Stimulated activated CD4-positive, alpha-beta T cell treated with anti-CD3 and anti-CD28 coated beads, Interleukin-12 subunit alpha, Interleukin-12 subunit beta, amount 100 ng/mL, for 24 hours (primary cell): ENCODE measurements at places on chromosomes 4 and X.

DNA sequence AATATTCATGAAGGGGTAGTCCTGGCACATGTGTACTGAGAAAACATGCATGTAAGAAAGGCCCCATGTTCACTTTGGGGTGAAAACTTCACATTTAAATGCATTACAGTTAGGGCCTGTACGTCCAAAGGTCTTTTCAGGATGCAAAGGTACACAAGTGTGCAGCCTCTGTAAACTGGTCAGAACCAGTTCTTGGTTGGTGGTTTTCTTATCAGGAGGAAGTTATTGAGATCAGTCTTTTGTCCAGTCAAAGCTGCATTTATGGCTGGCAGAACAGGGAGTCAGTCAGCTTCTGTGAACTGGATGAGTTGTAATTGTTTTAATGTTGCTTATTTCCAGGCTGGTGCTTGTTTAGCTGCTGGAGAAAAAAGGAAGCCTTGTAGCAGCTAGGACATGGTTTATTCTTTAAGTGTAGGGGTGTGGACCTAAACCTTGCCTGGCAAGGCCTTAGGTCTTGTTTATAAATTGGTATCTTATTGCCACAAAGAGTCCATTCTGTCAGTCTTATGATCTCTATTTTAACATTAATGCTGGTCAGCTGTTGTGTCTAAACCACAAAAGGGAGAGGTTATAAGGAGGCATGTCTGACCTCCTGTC lies 1906.6 kb upstream of the TENM3 start:
- DNase-seq: no peak

DNA sequence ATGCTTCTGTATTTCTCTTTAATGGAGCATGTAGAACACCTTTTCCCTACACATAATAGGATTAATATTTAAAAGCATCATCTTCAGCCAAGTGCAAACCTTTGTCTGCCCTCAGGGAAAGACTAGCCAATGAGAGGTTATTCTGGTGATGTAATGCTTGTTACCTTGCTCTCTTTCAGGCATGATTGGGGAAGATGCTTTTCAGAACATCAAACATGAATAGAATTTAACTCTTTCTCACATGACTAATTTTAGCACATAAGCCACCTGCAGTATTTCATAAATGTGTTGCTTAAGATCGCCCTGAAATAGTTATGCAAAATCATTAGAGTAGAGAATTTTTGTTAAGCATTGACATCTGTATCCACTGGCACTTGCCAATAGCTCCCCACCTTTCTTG lies 10.7 kb upstream of the EPGN start:
- DNase-seq: no peak

DNA sequence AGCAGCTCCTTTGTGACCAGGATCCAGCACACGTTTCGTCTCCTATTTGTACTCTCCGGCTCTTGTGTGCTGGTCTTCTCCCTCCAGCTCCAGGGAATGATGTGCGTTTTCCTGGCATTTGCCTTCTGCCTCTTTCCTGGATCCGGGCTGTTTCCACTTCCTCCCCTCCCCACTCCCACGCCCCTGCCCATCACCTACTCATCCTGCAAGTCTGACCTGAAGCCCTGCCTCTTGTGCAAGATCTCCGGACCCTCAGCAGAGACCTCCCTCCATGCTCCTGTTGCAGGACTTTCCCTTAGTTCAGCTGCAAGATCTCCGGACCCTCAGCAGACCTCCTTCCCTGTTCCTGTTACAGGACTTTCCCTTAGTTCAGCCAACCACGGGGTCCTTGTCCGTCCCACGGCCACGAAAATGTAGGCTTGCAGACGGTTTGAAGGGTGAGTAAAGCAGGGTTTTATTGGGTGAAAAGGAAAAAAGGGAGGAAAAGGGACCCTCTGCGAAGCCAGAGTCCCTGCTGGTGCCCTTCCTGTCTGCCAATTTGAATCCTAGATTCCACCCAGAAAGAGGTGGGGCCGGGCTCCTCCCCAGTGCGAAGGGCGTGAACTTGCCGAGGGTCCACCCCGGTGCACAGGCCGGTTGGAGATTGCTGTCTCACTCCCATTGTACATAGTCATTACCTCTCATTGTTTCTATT lies 74.4 kb upstream of the IRF2 start:
- no peak for DNase-seq

- no peak for DNase-seq
These were observed 5.1 kb downstream of the AFF1 start for GRCh38 chr4:86939729-86940575.

- no peak for DNase-seq
These were observed 50.9 kb downstream of the MED28 start for GRCh38 chr4:17665346-17665745.

DNA sequence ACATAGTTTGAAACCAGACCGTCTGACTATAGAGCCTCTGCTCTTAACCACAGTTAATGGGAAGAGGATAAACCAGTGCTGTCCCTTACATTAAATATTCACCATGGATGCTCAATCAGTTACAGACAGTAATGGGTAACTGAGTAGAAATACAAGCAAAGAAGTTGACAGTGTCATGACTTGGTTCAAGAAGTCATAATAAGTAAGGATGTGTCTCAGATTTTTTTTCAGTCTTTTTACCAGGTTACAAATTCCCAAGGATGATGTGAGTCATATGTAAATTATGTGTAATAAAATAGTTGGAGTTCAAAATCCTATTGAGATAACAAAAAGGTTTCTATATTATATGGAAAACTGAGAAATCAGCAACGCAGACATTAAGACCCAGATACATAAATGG lies 31.1 kb downstream of the ZCCHC4 start:
- no peak for DNase-seq

DNA sequence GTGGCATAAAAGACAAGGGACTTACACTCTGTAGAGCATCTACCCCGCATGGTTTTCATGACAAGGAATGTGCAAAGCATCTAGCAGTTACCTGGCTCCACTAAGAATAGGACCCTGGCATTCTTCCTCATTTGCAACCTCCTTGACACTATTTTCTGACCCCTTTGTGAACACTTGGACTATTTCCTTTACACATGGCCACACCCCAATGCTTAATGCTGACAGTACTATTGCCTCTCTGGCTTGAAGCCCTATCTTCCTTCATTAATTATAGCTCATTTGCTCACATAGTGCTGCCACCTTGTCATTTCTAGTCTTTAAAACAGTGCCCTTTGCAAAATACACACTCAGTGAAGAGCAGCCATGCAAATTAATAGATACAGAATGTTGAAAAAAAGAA lies 226.3 kb upstream of the VCX3A start:
- DNase-seq: no peak

DNA sequence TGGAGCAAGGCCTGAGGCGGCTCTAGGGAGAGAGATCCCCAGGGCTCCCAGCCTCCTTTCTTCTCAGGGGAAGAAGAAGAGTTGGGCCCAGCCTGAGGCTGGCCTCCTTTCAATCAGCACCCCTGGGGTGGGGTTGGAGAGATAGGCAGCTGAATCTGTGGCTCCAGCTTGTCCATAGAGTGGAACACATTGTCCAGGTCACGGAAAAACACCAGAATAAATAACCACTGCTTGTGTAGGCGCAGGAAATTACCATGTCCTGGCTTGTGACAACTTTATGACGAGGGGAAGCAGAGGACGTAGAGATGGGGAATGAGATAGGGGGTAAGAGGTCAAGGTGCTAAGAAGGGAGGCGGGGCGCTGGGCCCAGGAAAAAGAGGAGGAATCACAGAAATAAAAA lies 80.8 kb upstream of the EFNB1 start:
- DNase-seq: no peak

- no peak for DNase-seq
These were observed 2.4 kb downstream of the KCTD8 start for GRCh38 chr4:44446191-44446590.

DNA sequence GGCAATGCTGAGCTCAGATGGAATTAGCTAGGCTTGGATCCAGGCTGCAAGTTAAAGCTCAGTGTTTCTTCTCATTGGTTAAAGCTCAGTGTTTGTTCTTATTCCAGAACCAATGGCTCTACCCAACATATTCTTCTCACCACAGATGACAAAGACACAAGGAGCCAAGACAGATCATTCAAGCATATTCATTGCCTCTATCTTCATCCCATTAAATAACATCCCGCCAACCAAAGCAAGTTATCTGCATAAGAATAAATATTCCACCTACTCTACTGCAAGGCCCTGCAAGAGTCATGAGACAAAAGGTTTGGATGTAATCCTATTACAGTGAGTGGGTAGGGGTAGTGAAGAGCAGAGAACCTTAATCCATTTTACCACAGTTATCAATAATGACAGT lies 766.5 kb downstream of the C4orf33 start:
- no peak for DNase-seq

DNA sequence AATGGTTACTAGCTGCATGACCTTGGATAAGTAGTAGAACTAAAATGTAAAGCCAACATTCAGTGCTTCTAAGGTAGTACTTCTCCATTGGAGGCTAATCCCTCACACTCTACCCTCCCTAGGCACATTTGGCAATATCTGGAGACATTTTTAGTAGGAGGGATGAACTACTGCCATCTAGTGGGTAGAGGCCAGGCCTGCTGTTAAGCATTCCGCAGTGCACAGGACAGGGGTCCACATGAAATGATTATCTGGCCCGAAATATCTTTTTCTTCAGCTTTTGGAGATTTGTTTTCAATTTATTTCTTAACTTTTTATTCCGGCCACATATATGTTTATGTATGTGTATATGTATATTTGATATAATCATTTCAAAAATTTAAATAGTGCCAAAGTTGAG lies 36.0 kb upstream of the SPANXC start:
- no peak for DNase-seq

DNA sequence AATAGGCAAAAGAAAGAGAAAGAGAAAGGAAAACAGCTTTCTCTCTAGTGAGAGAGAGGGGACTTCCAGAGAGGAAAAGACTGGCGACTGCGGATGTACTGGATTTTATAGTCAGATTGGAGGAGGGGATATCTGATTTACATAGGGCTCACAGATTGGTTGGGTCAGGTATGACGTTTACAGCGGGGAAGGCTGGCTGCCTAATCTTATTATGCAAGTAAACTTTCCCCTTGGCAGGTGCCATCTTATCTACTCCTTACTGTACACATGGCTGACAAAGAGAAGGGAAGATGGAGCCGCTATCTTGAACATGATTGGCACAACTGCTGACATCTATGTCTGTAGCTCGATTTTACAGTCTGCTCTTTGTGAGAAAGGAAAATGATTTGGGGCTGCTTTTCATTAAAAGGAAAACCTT lies 25.4 kb downstream of the RBPJ start:
- no peak for DNase-seq

DNA sequence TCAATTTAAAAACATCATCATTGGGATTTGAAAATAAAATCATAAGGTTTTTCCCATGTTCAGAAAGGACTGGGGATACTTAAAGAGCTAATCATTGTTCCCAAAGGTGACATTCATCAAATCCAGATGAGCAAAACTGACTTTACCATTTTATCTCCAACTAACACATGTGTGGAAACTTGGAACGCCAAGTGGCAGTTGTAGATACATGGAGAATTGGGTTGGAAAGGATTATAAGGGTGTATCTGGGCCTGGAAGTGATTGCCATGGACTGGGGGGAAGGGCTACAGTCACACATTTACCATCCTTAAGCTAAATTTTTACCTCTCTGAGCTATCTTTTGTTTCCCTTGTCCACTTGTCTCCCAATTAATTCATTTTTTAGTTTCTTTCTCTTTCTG lies 203.4 kb downstream of the SLC39A8 start:
- no peak for DNase-seq

DNA sequence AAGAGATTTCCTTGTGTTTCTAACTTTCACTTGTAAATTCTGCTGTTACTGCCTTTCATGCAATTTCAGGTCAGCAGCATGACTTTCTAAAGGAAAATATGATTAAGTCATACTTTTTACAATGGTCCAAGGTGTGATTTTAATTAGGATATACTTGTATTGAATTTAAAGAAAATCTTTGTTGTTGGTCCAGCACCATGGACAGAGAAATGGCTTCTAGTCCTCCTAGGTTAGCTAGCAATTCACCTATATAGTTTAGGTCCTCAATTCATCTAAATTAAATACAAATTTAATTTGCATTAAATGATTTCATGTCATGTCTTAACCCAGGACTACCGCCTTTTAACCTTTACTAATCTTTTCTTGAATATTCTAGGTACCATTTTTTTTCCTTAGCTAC lies 304.9 kb upstream of the RPS6KA3 start:
- DNase-seq: no peak

GRCh38 chrX:78237127-78237526 lies 90.3 kb downstream of the CYSLTR1 start:
- no peak for DNase-seq

- DNase-seq: no peak
These were observed 94.8 kb upstream of the SMIM10 start for GRCh38 chrX:134895805-134896581.

GRCh38 chrX:131792789-131793462 lies 230.2 kb upstream of the STK26 start:
- DNase-seq: no peak

DNA sequence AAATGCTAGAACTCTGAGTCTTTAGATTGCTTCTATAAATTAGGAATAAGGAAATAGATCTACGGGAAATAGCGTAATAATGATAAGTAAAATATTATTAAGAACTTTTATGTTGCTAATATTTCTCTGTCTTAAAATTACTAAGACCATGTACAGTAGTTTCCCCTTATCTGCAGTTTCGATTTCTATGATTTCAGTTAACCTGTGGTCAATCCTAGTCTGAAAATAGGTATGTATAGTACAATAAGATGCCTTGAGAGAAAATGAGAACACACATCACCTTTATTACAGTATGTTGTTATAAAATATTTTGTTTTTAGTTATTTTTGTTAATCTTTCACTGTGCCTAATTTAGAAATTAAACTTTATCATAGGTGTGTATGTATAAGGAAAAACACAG lies 92.6 kb downstream of the CCSER1 start:
- DNase-seq: no peak

- DNase-seq: no peak
These were observed 326.3 kb upstream of the ZCCHC13 start for GRCh38 chrX:73977542-73978169.

DNA sequence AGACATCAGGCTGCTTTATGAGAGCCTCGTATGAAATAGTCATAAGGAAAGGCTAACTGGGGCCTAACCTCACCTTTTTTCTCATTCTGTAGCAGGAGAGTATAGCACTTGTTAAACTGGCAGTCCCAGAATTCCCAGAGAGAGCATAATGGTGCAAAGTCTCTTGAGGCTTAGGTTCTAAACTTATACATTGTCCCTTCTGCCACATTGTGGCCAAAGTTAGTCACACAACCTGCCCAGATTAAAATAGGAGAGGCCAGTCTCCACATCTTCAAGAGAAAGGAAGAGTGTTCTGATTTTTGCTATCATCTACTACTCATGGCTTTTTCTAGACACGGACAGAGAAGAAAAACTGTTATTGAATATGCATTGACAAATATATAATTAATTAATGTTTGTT lies 1588.9 kb upstream of the PCDH7 start:
- no peak for DNase-seq

DNA sequence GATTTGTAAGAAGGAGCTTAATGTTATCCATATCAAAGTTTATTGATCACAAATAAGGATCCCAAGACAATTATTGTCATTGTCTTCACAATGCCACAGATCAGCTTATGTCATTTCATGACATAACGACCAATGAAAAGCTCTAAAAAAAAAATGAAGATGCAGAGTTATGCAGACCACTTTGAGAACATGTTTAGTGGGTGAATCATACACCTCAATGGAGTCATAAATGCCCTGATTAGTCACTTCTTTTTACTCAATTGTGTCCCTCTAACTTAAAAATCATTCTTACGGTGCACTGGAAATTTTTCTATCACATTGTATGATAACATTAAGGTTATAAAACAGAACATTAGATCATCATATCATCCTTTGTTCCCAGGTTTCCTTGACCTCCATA lies 87.6 kb upstream of the GABRG1 start:
- DNase-seq: no peak
